AG20443 (cell line): ENCODE measurements at places on chromosomes 12 and 14.

GRCh38 chr12:131857908-131858850 lies 30.0 kb downstream of the MMP17 start:
- DNase-seq, result no peak

DNA sequence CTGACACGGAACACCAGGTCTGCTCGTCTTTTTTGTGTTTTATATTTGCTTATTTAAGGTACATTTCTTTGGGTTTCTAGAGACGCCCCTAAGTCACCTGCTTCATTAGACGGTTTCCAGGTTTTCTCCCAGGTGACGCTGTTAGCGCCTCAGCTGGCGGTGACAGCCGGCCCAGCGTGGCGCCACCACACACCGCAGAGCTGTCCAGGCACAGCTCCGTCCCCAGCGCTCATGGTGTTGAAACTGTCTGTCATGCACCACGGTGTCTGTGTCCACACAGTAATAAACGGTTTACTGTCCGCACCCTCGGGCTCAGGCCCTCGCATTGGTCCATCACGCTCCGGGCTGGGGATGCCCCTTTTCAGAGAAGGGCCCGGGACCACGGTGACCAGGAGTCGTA lies 15.5 kb downstream of the DEGS2 start:
- no peak for DNase-seq

DNA sequence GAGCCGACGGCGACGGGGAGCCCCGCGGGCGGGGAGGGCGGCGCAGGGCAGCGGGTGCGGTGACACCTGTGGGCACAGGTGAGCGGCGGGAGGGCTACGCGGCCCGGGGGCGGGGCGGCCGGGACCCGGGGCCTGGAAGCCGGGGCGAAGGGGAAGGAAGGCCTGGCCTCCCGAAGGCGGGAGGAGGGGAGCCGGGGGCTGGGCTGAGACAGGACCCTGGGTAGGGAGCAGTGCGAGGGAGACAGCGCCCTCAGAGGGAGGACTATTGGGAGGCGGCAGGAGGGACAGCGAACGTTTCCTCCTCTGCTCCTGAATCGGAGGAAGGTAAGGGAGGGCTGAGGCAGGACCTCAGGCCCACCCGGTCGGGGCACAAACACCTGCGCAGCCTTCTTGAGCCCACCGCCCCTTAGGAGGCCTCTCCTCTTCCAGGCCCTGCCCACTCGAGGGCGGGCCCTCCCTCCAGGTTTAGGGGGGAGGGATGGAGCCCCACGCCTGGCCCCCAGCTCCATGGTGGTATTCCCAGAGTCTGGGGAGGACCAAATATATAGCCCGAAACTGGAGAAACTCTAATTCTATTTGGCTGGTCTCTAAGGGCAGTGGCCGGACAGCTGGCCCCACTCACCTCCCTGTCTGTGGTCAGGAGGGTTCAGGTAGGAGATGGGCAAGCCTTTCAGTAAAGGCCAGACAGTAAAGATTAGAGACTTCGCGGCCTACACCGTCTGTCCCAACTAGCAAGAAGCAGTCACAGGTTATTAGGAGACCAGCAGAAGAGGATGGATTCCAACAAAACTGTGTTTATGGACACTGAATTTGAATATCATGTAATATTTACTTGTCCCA lies 509 bp downstream of the PLEKHG6 start:
- no peak for DNase-seq

- peak; percentile 96 for DNase-seq
Observed at GRCh38 chr12:48995086-48995879, 3.9 kb downstream of the DDN start.

- no peak for DNase-seq
Observed at GRCh38 chr14:101076451-101077198, 173.1 kb upstream of the RTL1 start.

GRCh38 chr12:50257236-50258166 lies 25.8 kb downstream of the LIMA1 start:
- no peak for DNase-seq

- DNase-seq, result peak; percentile 62
Observed at GRCh38 chr14:22314183-22314820, 274.7 kb downstream of the DAD1 start.

- no peak for DNase-seq
Observed at GRCh38 chr12:113478351-113479011, 6.8 kb upstream of the LHX5 start.

- DNase-seq, result no peak
Observed at GRCh38 chr12:119283310-119283709, 51.2 kb upstream of the CCDC60 start.

- no peak for DNase-seq
Observed at GRCh38 chr14:31196839-31197492, 10.6 kb downstream of the HECTD1 start.

DNA sequence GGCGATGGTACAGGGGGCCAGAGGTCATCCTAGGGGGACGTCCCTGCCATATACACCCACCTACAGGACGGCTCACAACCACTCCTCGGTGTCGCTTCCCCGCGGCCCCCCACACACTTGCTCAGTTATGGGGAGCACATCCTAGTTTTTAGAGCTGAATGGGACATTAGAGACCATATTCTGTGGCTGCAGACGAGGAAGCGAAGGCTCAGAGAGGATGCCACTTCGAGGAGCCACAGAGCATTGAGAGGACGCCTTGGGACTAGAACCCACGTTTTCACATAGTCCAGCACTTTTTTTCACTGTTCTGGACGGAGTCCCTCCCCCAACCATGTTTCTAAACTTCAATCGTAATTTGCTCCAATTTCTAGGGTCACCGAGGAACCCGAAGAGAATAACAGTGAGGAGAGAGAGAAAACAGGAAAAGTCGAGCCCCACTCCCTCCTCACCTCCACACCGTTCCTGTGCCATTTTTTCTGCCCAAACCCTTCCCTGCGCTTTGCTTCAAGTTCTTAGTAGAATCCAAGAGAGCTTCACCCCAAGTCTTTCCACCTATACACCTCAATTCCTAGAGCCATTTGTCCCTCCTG lies 641 bp upstream of the ASCL1 start:
- no peak for DNase-seq

- DNase-seq, result no peak
Observed at GRCh38 chr12:104490186-104490585, 33.4 kb downstream of the CHST11 start.

DNA sequence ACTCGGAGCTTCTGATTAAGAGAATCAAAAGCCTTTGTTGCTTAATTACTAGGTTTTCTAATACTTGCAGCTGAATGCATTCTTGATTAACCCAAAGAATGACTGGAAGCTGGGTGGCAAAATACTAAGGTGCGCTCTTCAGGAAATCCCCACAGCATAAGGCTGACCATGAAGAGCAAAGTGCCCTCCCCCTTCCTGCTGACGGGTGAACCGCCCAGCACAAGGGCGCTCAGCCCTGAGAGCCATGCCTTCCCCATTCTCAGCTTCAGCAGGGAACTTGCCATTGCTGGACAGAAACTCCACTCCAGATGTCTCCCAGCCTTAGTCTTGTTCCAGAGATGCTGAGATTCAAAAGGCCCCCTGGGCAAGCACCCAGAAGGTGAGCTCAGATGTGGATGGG lies 27.2 kb upstream of the FBRSL1 start:
- no peak for DNase-seq

GRCh38 chr14:20659813-20660395 lies 18.4 kb upstream of the OR6S1 start:
- DNase-seq, result no peak

DNA sequence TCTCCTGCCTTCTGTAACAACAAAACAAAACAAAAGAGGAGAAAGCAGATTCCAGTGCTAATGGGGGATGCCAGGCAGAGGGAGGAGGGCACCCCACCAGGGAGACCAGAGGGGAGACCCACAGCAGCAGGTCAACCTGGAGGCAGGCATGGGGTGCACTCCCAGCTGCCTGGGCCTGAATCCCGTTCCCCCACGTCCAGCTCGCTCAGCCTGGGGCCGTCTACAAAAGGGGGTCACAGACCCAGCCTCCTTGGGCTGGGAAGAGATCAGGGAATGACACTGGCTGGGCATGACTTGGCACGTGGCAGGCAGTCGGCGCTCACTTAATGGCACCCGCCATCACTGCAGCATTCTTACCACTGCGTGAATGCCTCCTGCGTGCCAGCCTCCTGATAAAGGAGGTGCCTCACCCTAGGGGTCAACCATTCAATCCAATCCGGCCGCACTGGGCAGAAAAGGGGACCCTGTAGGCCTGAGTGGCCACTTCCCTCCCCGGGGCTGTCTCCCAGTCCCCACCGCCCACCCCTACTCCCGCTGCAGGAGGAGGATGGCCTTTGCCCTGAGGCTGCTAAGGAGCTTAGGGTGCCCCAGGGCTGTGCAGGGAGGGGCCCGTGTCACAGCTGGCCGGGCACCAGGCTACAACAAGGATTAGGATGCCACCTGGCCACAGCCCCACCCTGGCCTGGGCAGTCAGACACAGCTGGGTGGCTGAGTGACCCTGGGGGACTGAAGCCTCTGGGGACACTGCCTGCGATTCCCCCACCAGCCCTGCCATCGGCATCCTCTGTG lies 87.5 kb downstream of the NCOR2 start:
- no peak for DNase-seq

- no peak for DNase-seq
Observed at GRCh38 chr12:112333019-112333418, 49.2 kb downstream of the HECTD4 start.

GRCh38 chr12:12182703-12183365 lies 84.0 kb downstream of the LRP6 start:
- peak; percentile 40 for DNase-seq

DNA sequence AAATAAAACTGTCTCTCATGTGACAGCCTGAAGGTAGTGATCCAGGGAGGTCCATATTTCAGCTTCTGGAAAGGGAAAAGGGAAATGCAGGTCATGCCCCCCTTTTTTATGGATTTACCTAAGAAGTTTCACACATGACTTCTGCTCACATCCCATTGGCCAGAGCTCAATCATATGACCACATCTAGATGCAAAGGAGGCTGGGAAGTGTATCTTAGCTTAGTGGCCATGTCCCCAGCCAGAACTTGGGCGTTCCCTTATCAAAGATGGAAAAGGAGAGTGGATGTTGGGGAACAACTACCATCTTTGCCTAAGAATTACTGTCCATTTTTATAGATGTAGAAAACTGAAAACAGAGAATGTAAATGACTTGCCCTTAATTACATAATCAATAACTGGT lies 26.5 kb upstream of the CRADD start:
- DNase-seq, result no peak
